Renal pelvis (tissue), 12 donors: ENCODE measurements at places on chromosomes 11 and 22. TPM values are rescaled to one million over a fixed set of nuclear protein-coding genes. Genes with fewer than 3 reads are reported as not detected.

DNA sequence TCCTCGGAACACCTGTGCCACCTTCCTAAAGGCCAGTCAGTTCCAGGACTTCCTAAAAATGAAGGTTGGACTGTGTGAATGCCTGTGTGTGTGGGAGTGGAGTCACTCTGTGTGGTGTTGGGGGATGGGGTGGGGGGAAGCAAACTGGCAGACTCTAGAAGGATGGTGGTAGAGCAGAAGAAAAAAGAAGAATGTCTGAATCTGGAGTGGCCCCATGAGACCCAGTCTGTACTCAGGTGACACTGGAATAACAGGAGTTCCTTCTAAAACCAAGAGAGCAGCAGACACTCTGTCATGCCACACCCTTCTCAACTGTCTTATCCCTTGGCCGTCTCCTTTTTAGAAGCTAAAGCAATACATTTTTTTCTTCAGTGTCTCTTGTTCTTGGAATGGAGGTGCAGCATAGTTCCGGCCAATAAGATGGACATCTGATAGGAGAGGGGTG is 82.9 kb downstream of the MAML2 start:
- no peak for DNase-seq

DNA sequence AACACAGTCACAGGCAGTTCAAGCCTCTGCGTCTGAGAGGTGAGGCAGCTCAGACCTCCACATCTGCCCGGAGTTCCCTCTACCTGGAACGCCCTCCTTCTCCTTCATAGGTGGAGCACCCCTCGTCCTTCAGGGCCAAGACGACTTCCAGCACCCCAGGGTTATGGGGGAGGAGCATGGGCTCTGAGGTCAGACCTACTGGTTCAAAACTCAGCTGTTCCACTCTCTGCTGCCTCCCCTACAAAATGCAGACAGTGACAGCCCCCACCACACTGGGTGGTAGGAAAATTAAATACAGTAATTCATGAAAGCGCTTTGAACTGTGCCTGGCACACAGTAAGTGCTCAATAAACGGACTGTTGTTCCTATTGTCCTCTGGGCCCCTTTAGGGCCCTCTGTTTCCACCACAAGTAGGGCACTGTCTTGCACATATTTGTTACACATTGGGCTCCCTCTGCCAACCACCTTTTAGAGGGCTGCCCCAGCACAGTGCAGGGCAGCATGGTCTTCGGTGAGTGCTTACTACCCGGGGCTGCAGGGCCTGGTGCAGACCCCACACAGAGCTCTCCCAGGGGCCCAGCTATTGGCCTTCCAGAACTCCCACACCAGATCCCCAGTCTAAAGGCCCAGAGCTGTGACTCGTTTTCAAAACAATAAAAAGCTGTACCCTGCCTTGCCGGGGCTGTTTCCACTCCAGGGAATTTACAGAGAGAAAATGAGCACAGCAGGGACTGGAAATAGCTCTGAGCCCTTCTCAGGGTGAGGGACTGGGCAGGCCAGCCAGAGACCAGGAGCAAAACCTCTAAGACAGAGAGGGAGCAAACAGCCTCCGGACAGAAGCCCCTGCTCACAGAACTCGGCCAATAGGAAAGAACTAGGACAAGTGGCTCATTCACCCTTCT is 2.5 kb downstream of the TMEM184B start:
- no peak for DNase-seq

DNA sequence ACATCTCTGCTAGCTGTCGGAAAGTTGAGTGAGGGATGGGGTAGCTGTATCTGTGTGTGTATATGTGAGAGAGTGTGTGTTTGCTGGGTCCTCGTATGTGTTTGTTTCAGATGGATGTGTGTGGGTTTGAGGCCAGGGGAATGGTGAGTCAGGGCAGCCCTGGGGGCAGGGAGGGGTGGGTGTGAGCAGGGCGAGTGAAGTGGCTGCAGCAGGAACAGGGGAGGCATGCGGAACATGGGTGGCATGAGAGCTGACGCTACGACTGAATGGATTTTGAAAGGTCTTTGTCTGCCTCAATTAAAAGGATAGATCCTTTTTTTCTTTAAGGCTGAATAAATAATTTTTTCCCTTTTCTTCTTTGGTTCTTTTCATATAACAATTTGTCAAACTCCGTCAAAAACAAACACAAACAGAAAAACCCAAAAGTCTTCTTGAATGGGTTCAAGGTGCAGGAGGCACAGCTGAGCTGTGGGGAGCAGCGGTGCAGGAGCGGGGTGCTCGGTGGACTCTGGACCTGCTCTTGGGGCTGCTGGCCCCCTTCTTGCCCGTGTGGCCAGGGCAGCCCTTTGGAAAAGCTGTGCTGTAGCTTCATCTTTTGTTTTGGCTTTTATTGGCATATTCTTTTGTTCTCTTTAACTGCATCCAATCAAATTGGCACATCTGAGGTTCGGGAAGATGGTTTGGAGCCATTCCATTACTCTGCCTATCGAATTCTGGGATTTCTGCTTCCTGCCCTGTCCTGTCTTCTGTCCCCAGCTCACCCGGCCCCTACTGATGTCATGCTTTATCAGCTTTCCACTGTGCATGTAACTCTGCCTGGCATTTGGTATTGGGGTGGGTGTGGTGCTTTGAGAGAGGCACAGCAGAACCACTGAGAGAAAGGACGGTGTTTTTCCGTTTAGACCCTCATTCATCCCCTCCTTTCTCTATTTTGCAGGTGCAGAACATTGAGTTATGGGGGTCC is 80.1 kb downstream of the ADAMTS15 start:
- DNase-seq, result no peak

DNA sequence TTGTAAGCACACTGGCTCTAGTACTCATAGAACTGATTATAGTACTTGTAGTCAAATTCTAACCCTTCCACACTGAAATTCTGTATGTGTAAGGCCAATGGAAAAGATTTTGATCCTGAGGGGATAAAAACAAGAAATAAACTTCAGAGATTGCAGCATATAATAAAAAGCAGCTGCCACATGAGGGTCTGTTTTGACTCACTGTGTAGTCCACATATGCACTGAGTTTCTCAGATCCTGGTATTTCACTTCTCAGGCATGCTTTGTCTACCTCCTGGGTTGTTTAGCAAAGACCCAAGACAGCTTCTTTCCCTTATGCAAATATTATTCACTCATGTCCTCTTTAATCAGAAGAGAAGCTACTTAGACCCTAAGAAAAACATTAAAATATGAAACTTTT is 71.1 kb upstream of the SLC5A12 start:
- no peak for DNase-seq

DNA sequence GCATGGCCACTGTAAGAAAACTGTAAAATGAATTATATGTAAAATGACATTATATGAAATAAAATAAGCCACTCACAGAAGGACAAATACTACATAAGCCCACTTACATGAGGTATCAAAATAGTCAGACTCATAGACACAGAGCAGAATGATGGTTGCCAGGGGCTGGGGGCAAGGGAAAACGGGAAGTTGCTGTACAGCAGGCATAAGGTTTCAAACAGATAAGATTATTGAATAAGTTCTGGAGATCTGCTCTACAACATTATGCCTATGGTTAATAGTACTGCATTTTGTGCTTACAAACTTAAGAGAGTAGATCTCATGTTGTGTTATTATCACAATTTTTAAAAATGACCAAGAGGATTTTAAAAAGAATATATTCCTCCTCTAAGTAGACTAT is 32.7 kb upstream of the HEPHL1 start:
- DNase-seq, result no peak

- DNase-seq, result no peak
These were observed 87.5 kb downstream of the DDX10 start for GRCh38 chr11:108752297-108752751.

DNA sequence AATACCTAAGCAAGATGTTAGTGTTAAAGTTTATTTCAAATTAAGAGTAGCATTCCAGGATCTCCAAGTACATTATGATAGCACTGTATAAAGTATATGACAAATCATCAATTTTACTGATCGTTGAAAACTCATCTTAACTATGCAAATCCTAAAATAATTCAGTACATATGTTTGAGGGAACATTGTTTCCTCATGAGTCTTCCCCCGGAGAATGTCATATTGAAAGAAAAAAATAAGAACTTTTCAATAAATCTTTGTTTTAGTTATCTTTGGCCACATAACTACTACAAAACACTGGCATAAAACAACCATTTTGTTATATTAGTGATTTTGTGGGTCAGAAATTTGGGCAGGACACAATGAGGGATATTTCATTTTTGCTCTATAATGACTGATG is 135.4 kb downstream of the METTL15 start:
- no peak for DNase-seq

DNA sequence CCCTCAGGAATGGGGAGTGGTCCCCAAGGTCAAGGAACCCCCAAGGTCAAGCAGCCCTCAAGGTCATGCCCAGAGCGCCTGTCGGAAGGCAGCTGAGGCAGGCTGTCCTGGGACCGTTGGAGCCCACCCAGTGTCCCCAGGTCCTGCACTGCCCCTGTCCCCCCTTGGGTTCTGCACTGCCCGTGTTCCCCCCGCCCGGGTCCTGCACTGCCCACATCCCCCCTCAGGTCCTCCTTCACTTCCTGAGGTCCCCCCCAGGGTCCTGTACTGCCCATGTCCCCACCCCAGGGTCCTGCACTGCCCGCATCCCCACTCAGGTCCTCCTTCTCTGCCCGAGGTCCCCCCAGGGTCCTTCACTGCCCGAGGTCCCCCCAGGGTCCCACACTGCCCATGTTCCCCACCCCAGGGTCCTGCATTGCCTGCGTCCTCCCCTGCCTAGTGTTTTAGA is 1073.0 kb downstream of the BRD1 start:
- DNase-seq, result no peak

- DNase-seq, result no peak
These were observed 8.8 kb downstream of the TCIRG1 start for GRCh38 chr11:68047437-68048290.

DNA sequence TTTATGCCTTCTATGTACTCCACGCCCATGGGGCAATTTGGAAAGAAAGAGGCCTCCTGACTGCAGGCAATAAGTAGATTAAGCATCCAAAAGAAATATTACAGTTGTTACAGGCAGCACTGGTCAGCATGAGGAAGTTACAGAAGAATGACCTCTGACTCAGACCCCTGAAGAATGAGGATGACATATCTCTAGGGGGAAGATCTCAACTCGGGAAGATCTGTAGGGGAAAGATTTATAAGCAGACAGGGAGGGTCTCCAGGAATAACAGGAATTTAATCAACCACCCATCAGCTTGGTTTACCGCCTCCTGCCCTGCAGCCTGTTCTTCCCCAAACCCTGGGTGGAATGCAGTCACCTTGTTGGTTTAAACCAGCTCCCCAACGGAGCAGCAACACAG is 58.0 kb downstream of the RCN1 start:
- no peak for DNase-seq

DNA sequence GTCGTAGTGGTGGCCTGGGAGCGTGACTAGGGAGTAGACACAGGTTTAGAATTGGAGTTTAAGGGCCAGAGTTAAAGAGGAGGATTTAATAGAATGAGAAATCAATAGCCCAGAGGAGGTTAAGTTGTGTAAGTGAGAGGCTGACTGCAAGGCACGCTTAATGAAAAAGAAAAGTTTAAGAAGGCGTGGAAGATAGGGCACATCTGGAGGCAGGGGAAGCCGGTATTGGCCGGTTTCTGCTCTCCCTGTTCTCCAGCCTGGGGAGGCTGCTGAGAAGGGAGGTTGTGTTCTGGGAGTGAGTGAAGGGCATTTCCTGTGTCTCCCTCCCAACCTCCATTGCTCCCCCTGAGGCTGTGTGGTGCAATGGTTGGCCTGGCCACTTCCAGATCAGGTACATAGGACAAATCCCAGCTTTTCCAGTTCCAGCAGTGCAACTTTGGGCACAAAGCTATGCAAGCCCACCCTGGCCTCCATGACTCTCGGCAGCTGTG is 6.3 kb downstream of the GRIK4 start:
- no peak for DNase-seq

DNA sequence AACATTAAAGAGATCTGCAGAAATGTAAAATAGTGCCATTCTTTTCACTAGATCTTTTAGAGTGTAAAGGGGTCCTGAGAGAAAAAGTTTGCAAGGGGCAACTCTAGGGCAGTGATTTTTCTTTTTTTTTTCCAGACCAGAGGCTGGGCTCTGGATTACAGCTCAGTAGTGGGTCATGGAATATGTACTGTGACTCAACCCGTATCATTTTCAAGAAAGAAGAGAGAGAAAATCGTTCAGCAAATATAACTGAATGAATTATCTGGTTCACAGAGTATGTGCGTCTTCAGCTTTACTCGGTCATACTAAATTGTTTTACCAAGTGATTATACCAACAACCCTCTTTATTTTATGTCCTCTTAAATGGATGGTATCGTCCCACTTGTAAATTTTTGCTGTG is 3.8 kb downstream of the CEP57 start:
- no peak for DNase-seq

DNA sequence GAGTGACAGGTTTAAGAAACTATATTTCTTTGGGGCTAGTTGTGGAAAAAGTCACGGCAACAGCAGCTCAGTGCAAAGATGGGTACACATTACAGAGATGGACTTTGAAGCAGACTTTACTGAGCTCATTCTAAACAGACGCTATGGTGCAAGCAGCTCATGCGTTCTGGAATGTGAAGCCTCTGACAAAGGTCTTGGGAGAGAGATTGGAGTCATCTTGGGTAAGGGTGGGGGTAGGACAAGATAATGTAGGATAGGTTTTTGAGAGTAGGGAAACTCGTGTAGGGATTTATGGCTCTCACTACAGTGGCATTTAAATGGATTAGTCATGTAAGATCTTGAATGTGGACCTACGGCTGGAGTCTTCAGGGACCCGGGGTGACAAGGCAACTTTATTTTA is 36.2 kb upstream of the CLMP start:
- no peak for DNase-seq

GRCh38 chr11:45518833-45519535 is 146.4 kb downstream of the CHST1 start:
- no peak for DNase-seq

DNA sequence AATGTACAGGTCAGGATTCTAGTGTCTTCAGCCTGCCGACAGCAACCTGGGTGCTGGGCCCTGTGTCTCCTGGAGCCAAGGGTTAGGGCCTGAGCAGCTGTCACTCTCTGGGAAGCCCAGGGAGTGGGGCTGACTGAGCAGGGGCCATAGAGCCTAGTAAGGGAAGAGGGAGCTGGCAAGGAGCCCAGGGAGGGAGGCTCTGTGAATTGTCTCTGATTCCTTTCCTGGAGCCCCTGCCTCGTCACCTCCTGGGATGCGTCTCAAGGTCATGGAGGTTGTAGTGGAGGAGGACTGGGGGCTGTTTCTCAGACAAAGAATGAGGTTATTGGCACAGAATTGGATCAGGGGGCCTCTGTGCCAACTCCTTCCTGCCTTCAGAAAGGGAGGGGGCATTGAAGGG is 11.8 kb downstream of the SOX10 start:
- DNase-seq, result no peak

DNA sequence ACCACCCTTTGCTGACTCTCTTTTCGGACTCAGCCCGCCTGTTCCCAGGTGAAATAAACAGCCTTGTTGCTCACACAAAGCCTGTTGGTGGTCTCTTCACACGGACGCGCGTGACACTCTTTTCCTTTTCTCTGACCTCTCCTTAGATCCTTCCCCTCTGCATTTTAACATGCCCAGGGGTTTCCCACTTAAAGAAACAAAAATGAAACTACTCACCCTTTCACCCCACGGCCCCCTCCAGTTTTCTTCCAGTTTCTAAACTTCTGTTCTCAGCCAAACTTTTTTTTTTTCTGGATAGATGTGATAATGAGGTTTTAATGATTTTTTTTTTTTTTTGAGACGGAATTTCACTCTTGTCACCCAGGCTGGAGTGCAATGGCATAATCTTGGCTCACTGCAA is 32.8 kb upstream of the NUP50 start:
- DNase-seq, result no peak

Gene ARCN1
- 180 TPM for polyA plus RNA-seq

Gene ZP1
- polyA plus RNA-seq, result not detected

Gene CABP4
- 1.1 TPM for polyA plus RNA-seq

Gene CCDC116
- polyA plus RNA-seq, result 0.41 TPM

Gene ARHGAP42
- 25.1 TPM for polyA plus RNA-seq

Gene NECTIN1
- polyA plus RNA-seq, result 48.6 TPM

Gene ANKRD49
- 24.1 TPM for polyA plus RNA-seq
